K562 (cell line): ENCODE measurements at places on chromosomes 1 and 21.
A peak's percentile ranks its signal among the peaks of the same experiment; 100 is the strongest.

DNA sequence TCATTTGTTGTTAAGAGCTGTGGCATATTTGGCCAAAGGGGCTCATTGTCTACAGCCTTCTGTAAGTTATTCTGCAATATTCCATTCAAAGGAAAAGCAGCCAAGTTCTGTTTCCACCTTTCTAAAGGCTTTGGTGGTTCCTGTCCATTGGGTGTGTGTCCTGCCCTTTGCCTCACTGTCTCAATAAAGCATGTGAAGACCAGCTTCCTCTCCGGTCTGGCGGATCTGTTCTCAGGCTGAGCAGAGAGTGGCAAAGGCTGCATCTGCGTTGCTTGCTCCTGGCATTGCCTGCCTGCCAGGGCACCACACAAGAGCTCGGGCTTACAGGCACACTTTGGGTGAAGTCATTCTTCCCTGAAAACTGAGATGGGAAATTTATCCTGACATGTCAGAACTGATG, 34.9 kb downstream of the ST6GALNAC3 start:
- no peaks in the 10 kb centered on the region for H3K4me1 ChIP-seq
- H3K27me3 ChIP-seq, result no peaks in the 10 kb centered on the region
- H3K4me3 ChIP-seq, result no peak overlapping the region
- no peaks in the 10 kb centered on the region for H3K36me3 ChIP-seq

- no peaks in the 10 kb centered on the region for H3K36me3 ChIP-seq
- peaks cover 7% of the 10 kb centered on the region; the same call in 2 of the 3 replicates for H3K27me3 ChIP-seq
- H3K4me3 ChIP-seq, result no peak overlapping the region
- H3K4me1 ChIP-seq, result no peaks in the 10 kb centered on the region
Observed at GRCh38 chr1:18668046-18668445, 37.4 kb downstream of the PAX7 start.

DNA sequence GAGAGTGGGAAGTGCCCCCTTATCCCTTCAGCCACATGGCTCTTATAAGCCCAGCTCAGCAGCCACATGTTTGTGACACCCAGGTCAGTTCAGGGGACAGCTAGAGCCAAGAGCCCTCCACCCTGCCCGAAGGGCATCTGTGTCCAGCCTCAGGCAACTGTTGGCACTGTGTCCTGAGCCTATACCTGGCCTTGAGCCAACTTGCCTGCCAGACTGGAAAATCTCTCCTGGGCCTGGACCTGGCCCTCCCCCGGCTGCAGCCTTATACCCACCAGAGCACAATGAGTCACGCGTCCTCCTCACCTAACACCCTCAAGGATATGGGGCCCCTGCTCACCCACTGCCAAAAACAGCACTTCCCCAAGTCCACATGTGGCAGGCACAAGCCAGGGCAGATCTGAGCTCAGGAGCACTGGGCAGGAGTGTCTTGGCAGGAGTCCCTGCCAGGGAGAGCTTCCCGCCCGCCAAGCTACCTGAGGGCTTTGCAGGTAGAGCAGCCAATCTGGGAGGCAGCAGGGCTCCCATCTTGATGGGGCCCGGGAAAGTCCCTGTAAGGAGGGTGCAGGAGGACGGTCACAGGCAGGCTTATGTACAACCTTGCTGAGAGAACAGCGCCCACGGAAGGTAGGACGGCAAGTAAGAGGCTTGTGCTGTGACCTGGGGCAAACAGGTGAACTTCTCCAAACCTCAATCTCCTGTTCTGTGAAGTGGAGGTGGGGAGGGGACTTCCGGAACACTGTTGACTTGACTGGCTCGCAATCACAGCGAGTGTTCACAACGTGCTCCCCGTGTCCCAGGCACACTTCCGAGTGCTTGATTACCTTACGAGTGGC, 19.8 kb upstream of the HSPG2 start:
- no peak overlapping the region for H3K27ac ChIP-seq
- DNase-seq, result peak; percentile 67
- H3K4me3 ChIP-seq, result no peak overlapping the region
- H3K36me3 ChIP-seq, result no peaks in the 10 kb centered on the region
- no peaks in the 10 kb centered on the region for H3K27me3 ChIP-seq
- peaks cover 18% of the 10 kb centered on the region for H3K4me1 ChIP-seq

- DNase-seq, result no peak
- H3K27me3 ChIP-seq, result no peaks in the 10 kb centered on the region
Observed at GRCh38 chr1:29461115-29461739, 224.9 kb downstream of the PTPRU start.

DNA sequence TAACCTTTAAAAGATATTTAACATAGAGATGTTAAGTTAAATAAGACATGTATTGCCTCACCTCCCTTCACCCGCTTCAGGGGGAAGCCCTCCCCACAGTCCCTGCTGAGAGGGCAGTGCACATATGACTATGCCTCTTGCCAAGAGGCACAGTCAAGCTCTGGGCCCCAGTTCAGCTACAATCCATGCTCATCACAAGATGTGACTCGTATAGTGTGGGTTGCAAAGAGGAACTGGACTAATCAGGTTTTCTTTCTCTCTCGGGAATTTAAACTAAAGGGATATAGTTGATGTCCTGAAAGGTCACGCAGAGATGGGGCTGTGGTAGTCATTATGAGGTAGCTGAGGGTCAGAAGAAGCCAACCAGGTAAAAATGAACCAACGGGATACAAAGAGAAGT, 35.6 kb downstream of the LYST start:
- no peaks in the 10 kb centered on the region for H3K4me1 ChIP-seq
- H3K27ac ChIP-seq, result no peak overlapping the region
- H3K27me3 ChIP-seq, result 0 out of 2 replicates have a peak, but pooled peaks cover 4% of the 10 kb centered on the region
- H3K4me3 ChIP-seq, result no peak overlapping the region

GRCh38 chr1:202106340-202107254, 16.1 kb upstream of the GPR37L1 start:
- H3K27me3 ChIP-seq, result no peaks in the 10 kb centered on the region
- peaks cover 28% of the 10 kb centered on the region for H3K4me1 ChIP-seq
- no peaks in the 10 kb centered on the region for H3K36me3 ChIP-seq
- no peak overlapping the region for H3K4me3 ChIP-seq
- DNase-seq, result peak; percentile 92

DNA sequence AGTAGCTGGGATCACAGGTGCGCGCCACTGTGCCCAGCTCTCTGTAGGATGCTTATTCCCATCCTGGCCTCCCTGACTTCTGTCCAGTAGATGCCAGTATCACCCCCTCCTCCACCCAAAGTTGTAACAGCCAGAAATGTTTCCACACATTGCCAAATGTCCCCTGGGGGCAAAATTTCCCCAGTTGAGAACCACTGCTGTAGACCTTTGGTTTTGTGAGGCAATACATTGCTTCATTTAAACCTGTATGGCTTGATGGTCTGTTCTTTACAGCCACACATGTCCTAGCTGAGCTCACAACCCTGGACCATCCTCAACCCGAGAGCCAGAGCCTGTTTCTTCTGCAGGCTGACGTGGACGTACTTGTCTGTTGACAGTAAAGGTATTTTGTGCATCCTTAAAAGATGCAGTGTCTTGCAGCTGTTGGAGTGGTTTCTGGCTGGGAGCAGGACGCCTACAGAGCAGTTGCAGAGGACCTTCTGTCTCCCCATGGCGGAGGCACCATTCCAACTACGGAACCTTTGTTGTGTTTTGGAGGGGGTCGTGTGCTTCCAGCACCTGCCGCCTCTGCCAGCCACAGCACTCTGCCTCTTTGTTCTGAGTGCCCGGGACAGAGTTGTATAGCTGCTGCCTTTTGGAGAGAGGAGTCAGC, 26.6 kb downstream of the DOP1B start:
- no peak overlapping the region for H3K4me3 ChIP-seq
- no peak for DNase-seq
- H3K27ac ChIP-seq, result no peak overlapping the region
- H3K27me3 ChIP-seq, result peaks cover 55% of the 10 kb centered on the region
- peaks cover 3% of the 10 kb centered on the region for H3K4me1 ChIP-seq

DNA sequence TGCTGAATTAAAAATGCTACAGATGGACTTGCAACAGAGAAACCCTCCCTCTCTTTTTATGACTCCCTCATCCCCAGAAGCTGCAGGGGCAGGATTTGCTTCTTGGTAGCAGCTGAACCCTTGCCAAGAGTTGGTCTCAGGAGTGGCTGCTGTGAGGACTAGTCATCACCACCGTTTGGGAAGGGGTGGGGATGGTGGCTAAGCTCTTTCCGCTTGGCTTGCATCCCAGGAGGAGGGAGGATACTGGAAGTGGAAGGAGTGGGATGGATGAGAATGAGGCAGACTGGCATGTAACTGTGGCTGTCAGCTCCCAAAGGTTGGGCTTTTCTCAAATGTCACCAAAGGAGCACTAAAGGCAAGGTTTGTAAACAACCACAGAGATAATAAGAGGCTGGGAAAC, 50.8 kb upstream of the COL24A1 start:
- H3K36me3 ChIP-seq, result no peaks in the 10 kb centered on the region
- no peak overlapping the region for H3K4me3 ChIP-seq

DNA sequence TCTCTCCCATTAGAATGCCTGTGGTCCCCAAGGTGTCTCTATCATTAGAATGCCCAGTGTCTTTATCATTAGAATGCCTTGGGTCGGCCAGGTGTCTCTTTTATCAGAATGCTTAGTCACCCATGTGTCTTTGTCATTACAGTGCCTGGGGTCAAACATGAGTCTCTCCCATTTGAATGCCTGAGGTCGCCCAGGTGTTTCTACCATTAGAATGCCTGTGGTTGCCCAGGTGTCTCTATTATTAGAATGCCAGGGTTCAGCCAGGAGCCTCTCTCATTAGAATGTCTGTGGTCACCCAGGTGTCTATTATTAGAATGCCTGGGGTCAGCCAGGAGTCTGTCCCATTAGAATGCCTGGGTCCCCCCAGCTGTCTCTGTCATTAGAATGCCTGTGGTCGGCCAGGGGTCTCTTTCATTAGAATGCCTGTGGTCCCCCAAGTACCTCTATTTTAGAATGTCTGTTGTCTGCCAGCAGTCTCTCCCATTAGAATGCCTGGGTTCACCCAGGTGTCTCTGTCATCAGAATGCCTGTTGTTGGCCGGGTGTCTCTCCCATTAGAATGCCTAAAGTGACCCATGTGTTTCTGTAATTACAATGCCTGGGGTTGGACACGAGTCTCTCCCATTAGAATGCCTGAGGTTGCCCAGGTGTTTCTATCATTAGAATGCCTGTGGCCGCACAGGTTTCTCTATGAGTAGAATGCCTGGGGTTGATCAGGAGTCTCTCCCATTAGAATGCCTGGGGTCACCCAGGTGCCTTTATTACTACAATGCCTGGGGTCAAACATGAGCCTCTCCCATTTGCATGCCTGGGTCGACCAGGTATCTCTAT, 57.1 kb downstream of the RNF187 start:
- H3K4me1 ChIP-seq, result no peaks in the 10 kb centered on the region
- no peaks in the 10 kb centered on the region for H3K36me3 ChIP-seq
- no peak overlapping the region for H3K27ac ChIP-seq
- no peak for DNase-seq
- H3K27me3 ChIP-seq, result no peaks in the 10 kb centered on the region

- H3K4me1 ChIP-seq, result peaks cover 4% of the 10 kb centered on the region; the same call in 1 of the 2 replicates
- H3K4me3 ChIP-seq, result no peak overlapping the region
- H3K27me3 ChIP-seq, result no peaks in the 10 kb centered on the region
- H3K36me3 ChIP-seq, result no peaks in the 10 kb centered on the region
- no peak overlapping the region for H3K27ac ChIP-seq
- DNase-seq, result no peak
Observed at GRCh38 chr21:35477622-35478021, 428.5 kb upstream of the RUNX1 start.

DNA sequence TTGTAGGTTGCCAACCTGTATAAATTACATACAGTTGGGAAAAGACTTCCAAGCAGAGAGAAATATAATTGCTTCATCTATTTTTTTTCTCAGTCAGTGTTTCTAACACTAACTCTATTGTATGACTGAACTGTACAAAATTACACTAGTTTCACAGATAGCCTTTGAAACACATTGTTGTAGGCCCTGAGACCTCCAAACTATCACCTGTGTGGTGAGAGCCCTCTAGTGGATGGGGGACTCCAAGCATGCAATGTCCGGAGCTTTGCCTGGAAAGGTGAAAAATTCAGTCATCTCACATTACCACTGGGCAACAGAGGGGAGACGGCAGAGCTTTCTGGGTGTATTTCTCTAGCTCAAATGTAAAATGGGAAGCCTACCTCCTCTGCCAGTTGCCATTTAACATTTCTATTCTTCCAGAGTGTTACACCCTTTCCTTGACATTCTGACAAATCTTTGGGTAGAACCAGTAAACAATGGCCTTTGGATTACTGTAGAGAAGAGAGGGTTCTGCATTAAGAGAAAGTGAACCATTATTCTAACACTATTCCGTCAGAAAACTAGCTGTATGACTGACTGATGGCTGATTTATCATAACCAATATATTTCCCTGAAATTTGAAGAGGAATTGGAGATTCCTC, 212.2 kb downstream of the LYPLAL1 start:
- H3K4me1 ChIP-seq, result no peaks in the 10 kb centered on the region
- no peak overlapping the region for H3K27ac ChIP-seq
- no peak overlapping the region for H3K4me3 ChIP-seq
- peak; percentile 58 for DNase-seq
- H3K27me3 ChIP-seq, result no peaks in the 10 kb centered on the region
- no peaks in the 10 kb centered on the region for H3K36me3 ChIP-seq

DNA sequence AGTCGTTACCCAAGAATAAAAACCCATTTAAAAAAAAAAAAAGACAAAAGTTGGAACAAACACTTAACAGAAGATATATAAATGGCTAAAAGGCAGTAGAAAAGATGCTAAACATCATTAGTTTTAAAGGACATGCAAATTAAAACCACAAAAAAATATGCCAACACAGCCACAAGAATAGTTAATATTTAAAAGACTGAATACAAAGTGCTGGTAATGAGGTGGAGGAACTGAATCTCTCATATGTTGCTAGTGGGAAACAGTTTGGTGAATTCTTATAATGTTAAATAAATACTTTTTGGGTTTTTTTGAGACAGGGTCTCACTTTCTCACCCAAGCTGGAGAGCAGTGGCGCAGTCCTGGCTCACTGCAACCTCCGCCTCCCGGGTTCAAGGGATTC, 10.0 kb downstream of the LRRC40 start:
- no peak for DNase-seq
- H3K4me3 ChIP-seq, result no peak overlapping the region
- H3K27me3 ChIP-seq, result no peaks in the 10 kb centered on the region
- H3K4me1 ChIP-seq, result 0 out of 3 replicates have a peak, but pooled peaks cover 3% of the 10 kb centered on the region
- no peaks in the 10 kb centered on the region for H3K36me3 ChIP-seq

GRCh38 chr1:51568231-51568935, 48.5 kb upstream of the OSBPL9 start:
- H3K27me3 ChIP-seq, result no peaks in the 10 kb centered on the region
- H3K27ac ChIP-seq, result no peak overlapping the region
- DNase-seq, result no peak
- no peak overlapping the region for H3K4me3 ChIP-seq
- H3K36me3 ChIP-seq, result no peaks in the 10 kb centered on the region
